ENCODE measurements at places on chromosomes 12 and 14. TPM values are rescaled to one million over a fixed set of nuclear protein-coding genes. Genes with fewer than 3 reads are reported as not detected.

DNA sequence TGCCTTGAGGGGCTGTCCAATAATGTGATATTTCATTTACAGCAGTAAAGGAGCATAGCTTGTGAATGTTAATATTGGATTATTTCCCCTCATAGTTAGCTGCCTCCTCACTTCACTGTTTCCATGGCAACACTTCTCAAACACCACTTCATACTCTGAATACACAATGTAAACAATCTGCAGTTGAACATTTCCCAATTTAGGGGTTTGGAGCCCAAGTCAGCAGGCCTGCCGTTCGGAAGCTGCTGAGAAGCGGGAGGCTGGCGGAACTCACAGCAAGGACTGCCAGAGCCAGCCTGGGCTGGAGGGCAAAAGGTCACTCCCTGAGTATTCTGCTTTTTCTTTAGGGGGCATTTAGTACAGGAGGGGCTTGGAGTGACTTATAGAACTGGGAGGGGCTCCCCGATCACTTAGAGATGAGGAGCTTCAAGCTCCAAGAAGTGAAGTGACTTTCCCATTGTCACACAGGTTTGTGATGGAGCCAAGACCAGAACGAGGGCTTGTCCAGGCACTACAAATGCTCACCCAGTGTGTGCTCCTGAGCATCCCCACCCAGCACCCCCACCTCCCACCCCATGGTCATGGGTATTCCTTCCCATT lies 12.1 kb upstream of the SLC24A4 start:
- DNase-seq, result no peak

GRCh38 chr12:110203546-110203945 lies 77.5 kb upstream of the ATP2A2 start:
- DNase-seq, result no peak

DNA sequence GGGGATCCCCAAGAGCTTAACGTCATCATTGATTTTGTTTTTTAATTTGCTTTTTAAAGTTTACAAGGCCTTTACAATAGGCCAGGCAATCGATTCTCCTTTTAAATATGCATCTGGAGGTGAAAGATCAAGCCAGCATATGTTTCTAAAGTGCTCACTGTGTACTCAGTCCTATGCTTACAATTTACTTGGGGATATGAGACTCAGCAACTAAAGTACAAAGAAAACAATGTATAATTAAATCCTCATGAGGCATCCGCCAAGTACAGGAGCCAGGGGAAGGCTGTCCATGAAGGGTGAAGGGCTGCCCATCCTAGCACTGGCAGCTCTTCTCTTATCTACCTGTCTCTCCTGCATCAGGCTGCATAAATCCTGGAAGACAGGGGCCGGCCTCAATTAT lies 11.8 kb downstream of the CCDC92 start:
- DNase-seq, result no peak

- DNase-seq, result peak; percentile 44
Measured at GRCh38 chr12:52946797-52947547, 1.9 kb upstream of the KRT18 start.

- DNase-seq, result peak; percentile 16
Measured at GRCh38 chr14:69093631-69094421, 59.1 kb downstream of the DCAF5 start.

GRCh38 chr14:68733086-68733914 lies 59.6 kb downstream of the ZFP36L1 start:
- no peak for DNase-seq

- DNase-seq, result no peak
Measured at GRCh38 chr14:102996941-102997340, 60.4 kb downstream of the CDC42BPB start.

DNA sequence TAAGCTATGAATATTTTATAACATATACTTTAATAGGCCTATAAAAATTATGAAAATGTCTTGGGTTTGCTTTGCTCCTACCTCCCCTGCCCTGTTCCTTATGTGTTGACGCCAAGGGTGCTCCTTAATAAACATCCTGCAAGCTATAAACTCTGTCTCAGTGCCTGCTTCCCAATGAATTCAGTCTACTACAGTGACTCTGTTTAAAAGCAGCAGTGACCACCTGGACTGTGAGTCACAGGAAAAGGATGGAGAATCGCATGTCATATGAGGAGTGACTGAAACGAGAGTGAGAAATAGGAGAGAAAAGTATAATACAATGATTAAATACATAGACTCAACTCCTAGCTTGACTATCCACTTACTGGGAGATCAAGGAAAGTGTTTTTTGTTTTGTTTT lies 41.1 kb upstream of the CFAP54 start:
- DNase-seq, result peak; percentile 64

GRCh38 chr12:117878605-117879004 lies 90.2 kb downstream of the KSR2 start:
- no peak for DNase-seq

DNA sequence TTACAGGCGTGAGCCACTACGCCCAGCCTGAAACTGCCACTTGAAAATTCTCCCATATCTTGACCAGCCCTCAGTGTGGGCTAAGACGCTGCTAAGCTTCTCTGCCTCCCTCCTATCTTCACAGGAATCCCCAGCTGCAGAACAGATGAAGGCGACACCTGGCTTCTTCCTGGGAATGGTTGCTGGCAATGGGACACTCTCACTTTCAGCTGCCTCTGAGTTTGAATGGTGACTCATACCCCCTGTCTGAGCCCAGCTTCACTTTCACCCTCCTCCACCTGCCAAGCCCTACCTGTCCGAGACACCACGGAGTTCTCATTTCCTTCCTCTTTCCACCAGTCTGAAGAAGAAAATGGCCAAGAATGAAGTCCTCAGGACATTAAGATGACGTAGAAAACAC lies 18.3 kb upstream of the VASH1 start:
- DNase-seq, result peak; percentile 39

- no peak for DNase-seq
Measured at GRCh38 chr12:117980616-117981015, 11.8 kb upstream of the KSR2 start.

Gene AQP2
- not detected for total RNA-seq

Gene NRXN3
- 0.11 TPM for total RNA-seq

Gene EFCAB11
- total RNA-seq, result 36.9 TPM

Data from Daoy (cell line).